Inflammatory macrophage treated with lipopolysaccharide for 1 hour (primary cell): ENCODE measurements at places on chromosomes 2 and 18.

DNA sequence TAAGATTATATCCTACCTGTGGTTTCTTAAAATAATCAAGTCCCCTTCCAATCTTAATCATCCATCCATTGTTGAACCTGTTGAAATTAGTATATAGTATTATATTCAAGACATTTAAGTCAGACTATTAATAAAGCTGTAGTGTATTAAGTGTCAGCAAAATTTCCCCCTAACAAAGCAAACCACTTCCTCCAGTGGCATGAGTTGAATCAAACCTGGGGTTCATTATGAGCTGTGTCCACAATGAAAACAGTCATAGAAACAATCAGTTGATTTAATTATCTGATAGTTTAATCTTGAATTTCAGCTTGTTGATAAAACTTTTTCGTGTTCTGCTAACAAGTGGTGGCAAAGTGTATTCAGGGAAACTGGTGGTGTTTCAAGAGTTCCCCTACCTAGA is 11.3 kb downstream of the MITD1 start:
- DNase-seq: no peak

- no peak for DNase-seq
These were observed 26.0 kb downstream of the DGKD start for GRCh38 chr2:233380132-233380895.

DNA sequence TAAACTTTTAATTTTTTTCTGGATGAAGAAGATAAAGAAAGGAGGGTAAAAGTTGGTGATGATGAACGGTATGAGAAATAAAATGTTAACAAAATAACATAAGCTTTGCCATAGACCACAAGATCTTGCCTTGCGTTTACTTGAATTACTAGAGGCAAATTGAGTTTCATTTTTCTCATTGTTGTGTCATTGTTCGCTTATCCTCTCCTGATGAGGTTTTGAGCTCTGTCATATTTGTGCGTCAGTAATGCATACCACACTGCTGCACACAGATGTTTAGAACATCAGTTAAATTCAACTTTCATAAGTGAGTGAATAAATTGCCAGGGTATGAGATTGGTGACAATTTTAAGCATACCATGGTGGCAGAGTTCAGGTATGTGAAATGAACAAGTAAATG is 843.6 kb downstream of the SUCLG1 start:
- DNase-seq: no peak

GRCh38 chr2:202122163-202122540 is 49.1 kb downstream of the KIAA2012 start:
- no peak for DNase-seq

DNA sequence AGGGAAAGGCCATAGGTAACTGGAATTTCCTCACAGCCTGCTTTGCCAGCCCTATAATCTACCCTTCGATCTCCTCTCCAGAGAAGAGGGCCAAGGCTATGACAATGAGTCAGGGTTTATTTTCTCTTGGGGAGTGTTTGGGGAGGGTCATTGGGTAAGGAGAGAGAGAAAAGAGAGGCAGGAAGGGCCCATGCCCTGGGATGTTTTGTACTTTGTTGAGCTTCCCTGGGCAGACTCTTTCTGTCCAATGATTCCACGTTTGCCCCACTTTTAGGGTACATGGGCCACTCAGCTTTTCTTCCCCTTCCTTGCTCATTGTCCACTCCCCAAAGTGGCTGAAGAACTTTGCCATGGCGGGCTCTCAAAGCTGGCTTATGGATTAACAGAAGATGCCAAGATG is 224.2 kb downstream of the ALK start:
- no peak for DNase-seq

- no peak for DNase-seq
These were observed 291.3 kb upstream of the COL3A1 start for GRCh38 chr2:188682838-188683237.

DNA sequence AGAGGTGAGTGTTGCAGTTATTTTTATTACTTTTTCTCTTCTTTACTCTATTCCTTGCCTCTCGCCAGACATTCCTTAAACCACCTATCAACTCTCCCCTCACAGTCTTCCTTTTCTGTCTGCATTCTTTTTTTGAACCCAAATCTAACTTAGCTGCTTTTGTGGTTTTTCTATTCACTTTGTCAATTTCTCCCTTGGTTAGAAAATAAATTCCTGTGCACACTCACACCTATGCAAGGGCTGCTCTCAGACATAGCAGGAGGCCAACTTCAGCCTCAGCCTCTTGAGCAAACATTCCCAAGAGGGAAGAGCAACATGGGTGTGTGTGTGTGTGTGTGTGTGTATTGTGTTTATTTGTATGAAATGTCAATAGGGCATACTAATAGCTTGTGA is 808.6 kb downstream of the RNF144A start:
- DNase-seq: no peak

DNA sequence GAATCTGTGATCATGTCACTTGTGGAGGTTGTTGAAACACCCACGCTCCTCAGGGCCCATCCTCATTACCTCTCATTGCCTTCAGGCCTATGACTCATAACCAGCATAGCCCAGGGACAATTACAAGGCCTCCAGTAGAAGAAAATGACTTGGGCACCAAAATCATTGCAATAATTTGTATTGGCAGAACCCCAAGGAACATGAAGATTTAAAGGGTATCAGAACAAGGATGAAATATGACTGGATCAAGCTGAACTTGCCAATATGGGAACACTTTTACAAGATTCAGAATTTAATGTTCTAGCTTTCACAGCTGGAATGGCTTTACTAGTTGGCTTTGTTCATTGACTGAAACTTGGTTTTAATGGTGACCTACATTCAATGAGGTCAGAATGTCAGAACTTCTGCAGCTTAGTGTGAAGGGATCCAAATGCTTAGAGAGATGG is 156.4 kb downstream of the COPS8 start:
- peak; percentile 43 for DNase-seq

- DNase-seq: no peak
These were observed 42.6 kb upstream of the PDCL3 start for GRCh38 chr2:100520224-100520623.

DNA sequence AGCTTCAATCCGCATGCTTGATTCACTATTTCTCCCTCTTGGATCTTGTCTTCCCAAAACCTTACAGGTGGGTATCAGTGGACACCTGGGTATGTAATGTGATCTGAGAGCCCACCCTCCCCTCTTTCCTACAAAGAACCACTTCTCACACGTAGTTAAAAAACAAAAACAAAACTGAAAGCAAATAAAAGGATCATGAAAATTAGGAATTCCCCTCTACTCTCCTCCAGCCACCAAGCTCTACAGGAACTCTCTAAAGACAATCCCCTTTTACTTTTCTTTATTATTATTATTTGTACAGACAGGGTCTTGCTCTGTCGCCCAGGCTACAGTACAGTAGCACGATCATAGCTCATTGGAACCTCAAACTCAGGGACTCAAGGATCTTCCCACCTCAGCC is 40.8 kb upstream of the MYO1B start:
- DNase-seq: peak; percentile 53
